HuH-7 (cell line): ENCODE measurements at places on chromosomes 2 and 18.

DNA sequence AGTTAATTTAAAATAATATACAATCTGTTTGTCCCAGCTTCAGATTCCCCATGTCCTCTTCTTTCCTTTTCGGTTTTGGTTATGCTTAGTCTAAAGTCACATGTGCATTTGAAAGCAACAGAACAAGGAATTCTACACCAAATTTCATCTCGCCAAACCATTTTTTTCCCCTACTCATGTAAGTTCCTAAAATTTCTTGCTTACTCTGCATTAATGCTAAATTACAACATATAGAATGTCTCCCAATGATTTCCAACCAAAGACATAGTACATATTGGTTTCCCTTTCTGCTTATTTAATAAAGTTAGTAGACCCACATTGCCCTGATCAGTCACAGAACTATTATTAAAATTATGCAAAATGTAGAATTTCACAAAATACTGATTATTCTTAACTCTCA, 212.3 kb downstream of the ARHGAP15 start:
- DNase-seq: no peak

- no peak for DNase-seq
Measured at GRCh38 chr2:18585526-18585925, 3.8 kb downstream of the NT5C1B start.

GRCh38 chr2:21367421-21367820, 243.7 kb downstream of the TDRD15 start:
- DNase-seq: no peak

DNA sequence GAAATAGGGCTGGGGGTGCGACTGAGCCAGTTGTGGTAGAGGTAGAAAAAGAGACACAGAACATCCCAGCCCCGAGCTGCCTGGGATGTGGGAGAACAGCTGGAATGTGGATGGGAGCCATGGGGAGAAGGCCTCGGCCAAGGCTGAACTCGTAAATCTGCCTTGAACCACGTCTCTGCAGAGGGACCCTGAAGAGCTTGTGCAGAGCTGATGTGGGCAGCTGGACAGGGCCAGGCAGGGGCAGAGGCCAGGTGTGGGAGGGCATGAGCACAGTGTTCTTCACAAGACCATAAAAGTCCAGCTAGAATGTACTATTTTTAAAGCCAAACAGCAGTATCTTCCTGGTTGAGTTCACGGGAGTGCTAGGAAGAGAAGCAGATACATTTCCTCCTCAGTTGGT, 5.7 kb downstream of the TCF23 start:
- no peak for DNase-seq

- DNase-seq: peak; percentile 26
Measured at GRCh38 chr2:133884739-133885381, 316.6 kb upstream of the NCKAP5 start.
